Activated T-cell treated with anti-CD3 and anti-CD28 coated beads for 48 hours (primary cell): ENCODE measurements at places on chromosomes 2 and 18.

DNA sequence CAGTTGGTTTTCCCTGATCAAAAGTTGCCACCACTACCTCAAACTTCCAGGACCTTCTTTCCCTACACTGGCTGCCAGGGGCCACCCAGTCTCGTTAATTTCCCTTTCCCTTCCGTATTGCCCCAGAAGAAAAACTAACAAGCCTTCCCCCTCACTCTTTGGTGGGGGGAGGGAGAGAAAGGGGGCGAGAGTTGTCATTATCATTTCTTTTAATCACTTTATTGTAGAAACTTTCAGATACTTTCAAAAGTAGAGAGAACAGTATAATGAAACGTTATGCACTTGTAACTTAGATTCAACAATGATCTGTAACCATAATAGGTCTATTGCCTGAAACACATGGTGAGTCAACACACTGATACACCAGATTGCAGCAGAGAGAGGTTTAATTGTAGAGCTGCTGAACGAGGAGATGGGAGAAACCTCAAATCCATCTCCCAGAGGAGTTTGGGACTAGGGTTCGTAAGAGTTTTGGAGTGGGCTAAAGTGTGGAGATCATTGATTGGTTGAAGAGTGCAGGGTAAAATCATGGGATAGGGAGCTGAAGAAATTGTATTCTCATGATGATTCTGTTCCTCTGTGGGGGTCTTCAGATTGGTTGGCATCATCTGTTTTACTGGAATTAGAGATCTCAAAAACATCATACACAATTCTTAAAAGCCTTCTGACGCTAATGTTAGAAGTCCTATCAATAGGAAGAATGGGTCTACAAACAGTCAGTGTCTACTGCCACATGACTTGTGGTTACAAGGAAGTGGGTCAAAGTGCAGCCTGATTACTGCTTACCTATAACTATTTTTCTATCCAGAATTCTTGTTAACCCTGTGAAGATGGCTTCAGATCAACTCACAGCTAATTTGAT, 2.6 kb upstream of the RNF149 start:
- DNase-seq = no peak

GRCh38 chr2:160576054-160576499, 82.5 kb upstream of the RBMS1 start:
- no peak for DNase-seq

- no peak for DNase-seq
Measured at GRCh38 chr2:160952464-160953254, 207.6 kb upstream of the TANK start.

DNA sequence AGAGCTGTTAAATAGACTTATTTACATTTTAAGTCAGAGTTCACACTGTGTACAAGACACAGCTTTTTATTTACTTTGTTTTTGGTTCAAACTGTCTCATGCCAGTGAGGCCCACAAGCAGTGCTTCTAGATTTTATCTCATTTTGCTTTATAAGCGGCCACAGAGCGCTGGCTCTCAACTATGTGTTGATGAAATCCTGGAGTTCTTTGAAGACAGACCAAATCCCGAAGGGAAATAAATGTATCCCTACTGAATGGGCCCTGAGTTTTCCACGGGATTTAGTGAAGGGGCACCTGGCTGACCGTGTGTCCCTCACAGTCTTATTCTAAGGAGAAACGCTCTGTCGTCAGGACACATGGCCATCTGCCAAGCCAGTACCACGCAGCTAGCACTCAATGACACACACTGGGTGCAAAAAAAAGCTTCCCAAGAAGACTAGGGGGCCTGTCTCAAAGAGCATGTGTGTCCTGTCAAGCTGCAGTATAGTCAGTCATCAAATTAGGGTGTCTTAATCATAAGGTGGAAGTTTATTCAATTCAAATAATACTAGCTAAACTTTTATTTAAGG, 23.4 kb downstream of the LYPD1 start:
- DNase-seq = no peak

- DNase-seq = no peak
Measured at GRCh38 chr18:44795241-44795640, 114.6 kb downstream of the SETBP1 start.

DNA sequence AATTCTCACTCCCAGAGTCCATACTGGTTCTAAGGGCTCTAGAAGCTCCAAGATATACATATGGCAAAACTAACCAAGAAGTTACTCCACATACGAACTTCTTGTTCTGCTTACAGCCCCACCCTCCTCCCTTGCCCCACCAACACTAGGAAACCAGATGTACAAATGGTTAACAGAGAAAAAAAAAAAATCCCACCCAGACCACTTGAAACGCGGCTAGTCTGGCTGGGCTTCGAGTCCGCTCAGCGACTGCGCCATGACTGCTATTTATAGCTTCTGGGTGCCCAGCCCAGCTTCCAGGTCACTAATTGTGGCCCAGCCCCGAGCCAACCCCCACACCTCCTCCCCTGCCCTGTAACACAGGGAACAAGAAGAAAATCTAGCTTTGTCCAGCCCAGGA, 47.0 kb upstream of the IHH start:
- no peak for DNase-seq

GRCh38 chr2:58501371-58502160, 260.4 kb upstream of the FANCL start:
- no peak for DNase-seq

- no peak for DNase-seq
Measured at GRCh38 chr2:47221946-47222345, 66.8 kb upstream of the STPG4 start.

DNA sequence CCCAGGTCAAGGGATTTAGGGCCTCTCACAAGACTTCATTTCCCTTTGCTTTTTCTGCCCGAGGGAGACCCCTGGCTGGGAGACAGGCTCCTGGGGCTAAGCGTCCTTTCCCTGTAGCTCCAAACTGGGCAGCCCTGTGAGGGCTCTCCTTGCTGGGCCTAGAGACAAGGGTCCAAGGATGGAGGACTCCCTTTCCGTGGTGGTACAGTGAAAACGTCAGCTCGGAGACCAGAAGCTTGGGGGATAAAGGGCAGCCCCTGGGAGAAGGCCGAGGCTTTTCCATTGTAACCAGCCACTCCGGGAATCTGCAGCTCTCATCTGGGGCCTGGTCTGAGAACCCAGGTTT, 2.3 kb downstream of the SIX2 start:
- DNase-seq = no peak

GRCh38 chr2:237221443-237221842, 135.8 kb downstream of the COPS8 start:
- no peak for DNase-seq

DNA sequence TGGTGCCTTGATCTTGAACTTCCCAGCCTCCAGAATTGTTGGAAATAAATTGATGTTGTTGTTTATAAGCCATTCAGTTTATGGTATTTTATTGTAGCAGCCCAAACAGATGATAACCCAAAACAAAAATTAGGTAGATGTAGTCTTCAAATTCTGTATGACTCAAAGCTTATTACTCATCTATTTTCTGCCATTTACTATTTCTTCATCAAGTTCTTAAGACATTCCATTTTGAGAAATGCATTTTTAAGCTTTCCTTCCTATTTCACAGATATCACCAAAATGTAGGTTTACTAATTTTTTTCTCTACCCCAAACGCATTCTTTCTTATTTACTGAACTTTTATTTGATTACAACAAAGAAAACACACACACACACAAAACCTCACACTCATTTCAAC, 148.2 kb downstream of the RND3 start:
- DNase-seq = no peak

DNA sequence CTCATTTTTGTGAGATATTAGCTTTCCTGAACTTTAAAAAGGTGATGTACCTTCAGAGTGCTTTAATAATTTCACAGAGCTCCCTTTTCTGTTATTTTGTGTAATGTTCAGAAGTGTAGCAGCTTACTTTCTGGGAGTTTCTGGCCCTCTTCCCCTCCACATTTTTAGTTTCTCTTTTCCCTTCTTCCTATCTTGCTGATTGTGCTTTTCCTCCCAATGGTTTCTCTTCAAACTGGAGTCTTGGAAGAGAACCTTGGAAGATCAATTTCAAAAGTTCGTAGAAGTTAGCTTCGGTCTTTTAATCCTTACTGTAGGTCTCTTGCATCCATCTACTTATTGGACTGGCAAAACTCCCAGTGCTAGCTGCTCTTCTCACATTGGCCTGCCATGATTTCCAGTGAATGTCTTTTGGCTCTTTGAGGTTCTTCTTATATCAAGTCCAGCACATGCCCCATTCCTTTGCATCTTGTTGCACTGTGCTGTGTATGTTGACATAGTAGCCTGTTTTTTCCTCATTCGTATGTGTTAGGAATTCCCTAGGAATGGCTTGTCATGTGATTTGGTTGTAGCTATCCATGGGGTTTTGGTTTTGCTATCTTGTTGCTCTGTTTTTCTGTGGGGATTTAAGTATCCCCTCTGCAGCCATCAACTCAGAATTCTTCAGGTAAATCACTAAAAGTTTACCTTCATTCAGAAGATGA, 7.8 kb downstream of the CCNT2 start:
- no peak for DNase-seq

DNA sequence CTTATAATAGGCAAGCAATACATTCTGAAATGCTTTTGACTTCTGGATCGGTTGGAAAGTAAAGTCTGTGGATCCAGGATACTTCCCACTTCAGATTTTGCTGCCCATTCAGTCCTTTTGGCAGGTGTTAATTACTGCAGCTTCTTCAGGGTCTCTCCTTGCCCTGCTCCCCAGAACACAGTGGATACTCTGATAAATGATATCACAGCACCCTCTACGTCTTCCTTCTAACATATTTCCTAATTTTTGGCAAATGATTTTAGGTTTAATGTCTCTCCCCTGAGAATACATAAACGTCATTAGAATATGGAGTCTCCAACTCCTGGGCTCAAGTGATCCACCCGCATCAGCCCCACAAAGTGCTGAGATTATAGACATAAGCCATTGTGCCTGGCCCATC, 249.8 kb downstream of the NYAP2 start:
- DNase-seq = no peak

DNA sequence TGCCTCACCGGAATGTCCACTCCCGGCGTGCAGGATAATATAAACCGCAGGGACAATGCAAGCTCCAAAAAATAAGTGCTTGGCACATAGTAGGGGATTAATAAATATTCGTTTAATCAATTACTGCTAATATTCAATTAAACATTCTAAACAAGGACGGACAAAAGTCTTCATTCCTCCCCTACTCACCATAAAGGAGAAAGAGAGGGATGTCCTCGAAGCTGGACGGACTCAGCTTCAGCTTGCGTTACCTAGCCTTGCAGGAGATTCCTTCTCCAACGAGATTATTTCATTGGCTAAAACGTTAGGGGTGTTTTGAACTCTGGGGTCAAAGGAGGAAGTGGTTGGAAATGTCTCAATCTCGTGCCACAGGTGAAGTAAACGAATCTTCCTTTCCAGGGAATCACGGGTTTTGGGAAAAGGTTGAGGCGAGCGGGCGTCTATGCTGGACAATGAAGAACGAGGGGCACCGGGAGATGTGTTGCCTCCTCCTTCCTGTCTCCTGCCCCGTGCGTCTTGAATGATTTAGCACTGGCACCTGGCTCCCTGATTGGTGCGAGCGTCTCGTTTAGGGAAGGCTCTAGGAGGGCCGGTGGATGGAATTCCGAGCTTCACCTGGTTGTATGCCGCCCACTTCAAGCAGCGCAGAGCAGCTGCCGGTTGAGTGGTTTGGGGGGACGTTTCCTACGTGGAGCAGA, 2.0 kb upstream of the GAD1 start:
- no peak for DNase-seq

GRCh38 chr2:150601280-150602038, 114.0 kb upstream of the RND3 start:
- no peak for DNase-seq

- DNase-seq = no peak
Measured at GRCh38 chr2:195898505-195899191, 170.0 kb downstream of the DNAH7 start.

GRCh38 chr2:98253461-98254070, 92.7 kb upstream of the CNGA3 start:
- no peak for DNase-seq

DNA sequence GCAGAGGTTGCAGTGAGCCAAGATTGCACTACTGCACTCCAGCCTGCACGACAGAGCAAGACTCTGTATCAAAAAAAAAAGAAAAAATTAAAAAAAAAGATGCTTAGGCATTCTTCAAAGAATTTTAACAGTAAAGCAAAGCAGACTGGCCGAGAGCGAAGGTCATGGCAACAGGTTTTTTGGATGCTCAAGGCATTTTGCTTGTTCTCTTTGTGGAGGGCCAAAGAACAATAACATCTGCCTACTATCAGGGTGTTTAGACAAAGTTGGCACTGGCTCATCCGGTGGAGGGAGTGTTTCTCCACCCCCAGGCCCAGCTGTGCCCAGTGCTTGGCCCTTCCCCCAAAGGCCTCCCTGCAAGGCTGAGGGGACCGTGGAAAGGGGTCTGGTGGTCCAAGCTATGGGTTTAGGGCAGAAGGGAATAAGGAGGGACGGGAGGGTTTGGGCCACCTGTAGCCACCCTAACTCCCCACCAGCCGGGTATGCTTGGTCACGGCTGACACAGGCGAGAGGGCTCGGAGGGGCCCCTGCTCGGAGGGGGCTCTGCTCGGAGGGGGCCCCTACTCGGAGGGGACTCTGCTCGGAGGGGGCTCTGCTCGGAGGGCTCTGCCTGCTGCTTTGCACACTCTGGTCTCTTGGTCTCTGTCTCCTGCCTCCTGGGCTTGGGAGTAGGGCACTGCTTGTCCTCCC, 26.7 kb upstream of the ALLC start:
- DNase-seq = no peak

- DNase-seq = no peak
Measured at GRCh38 chr2:20381457-20381856, 30.8 kb upstream of the PUM2 start.

DNA sequence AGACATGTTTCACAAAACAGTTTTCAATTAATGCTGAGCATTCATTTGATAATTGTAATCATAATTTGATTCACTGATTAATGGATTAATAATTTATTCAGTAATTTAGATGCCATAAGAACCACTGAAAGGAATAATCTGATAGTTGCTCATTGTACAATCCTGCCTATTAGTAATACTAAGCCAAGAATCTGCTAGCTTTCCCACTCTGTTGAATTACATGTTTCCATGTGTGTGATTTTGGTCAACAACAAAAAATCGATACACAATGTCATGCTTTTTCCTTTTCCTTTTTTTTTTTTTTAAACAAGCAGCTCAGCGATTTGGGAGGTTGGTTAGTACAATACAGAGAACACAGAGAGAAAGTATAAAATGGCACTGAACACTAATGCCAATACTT, 25.9 kb downstream of the ARL5A start:
- DNase-seq = no peak

DNA sequence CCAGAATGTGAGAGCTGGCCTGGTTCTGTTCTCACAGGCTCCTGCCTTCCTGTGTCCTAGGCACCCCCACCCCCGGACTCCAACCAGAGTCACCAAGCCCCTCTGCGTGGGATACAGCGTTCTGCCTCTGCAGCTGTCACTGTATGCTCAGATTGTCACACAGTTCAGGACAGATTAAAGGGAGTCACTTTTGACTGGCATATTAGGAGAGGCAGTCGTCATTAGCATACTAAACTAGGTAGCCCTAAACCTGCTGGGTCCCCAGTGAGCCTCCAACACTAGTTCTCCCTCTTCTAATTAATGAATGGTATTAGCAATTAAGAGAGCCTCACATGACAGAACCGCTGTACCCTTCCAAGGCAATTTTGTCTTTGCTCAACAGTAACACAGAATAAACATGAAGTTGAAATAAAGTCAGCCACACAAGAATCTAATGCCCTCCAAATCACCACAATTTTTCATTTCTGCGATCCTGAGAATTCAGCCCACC, 340.2 kb downstream of the CMPK2 start:
- DNase-seq = no peak

- no peak for DNase-seq
Measured at GRCh38 chr2:26952374-26952773, 18.1 kb upstream of the MAPRE3 start.

- no peak for DNase-seq
Measured at GRCh38 chr18:22933966-22934423, 867 bp downstream of the RBBP8 start.
